Esophagus mucosa (tissue), 1 donor: ENCODE measurements at places on chromosomes 13 and 19. TPM values are rescaled to one million over a fixed set of nuclear protein-coding genes. Genes with fewer than 3 reads are reported as not detected.

Gene KANK3
- total RNA-seq = 1.6 TPM

Gene C13orf42
- not detected for total RNA-seq

Gene C19orf38
- not detected for total RNA-seq

Gene KIR2DL3
- not detected for total RNA-seq

Gene ZNF888
- total RNA-seq = 3.6 TPM

Gene JSRP1
- not detected for total RNA-seq

Gene KLK1
- 1.3 TPM for total RNA-seq

Gene SIGLEC14
- 0.80 TPM for total RNA-seq

Gene SHC2
- 1.7 TPM for total RNA-seq

Gene RGL3
- 0.64 TPM for total RNA-seq

Gene ELSPBP1
- not detected for total RNA-seq

Gene CD70
- total RNA-seq = not detected

Gene PRDX2
- total RNA-seq = 304 TPM

Gene ZNF681
- total RNA-seq = 1.5 TPM

Gene UBL3
- total RNA-seq = 22.4 TPM

Gene ZNF90
- total RNA-seq = 0.96 TPM

Gene HOOK2
- 38.2 TPM for total RNA-seq

Gene CASP14
- 0.16 TPM for total RNA-seq

Gene TNFSF9
- 4.7 TPM for total RNA-seq

Gene IL11
- total RNA-seq = 0.24 TPM

Gene PEG3
- total RNA-seq = 1.4 TPM
